ENCODE measurements at places on chromosomes 12 and 14.
A peak's percentile ranks its signal among the peaks of the same experiment; 100 is the strongest.

DNA sequence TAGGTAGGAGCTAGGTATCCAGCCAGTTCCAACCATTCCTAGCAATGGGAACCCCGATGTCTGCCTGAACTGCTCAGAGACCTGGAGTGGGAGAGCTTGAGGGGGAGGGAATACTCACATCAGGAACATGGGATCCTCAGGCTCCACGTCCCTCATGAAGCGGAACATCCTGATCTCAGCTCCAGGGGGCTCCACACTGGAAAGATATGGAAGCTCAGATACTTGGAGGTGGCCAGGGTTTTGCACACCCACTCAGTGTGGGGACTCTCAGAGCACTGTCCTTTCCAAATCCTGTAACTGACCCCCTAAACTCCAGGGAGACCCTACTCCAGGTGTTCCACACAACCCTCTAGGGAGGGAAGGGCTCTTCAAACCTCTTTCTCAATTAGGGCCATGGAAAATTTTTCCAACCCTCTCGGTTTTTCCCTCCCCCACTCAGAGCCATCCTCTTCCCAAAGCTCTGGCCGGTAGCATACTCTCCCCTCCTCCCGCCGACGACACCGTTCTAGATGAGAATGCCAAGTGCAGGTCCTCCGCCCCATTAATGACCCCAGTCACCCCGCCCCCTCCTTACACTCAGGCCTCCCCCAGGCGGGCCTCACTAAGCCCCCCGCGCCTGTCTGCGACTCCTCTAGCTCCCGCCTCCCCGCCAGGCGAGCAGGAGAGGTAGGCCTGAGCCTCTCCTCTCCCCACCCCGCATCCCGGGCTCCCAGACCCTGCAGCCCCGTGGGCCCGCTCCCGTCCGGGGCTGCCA is 597 bp downstream of the MLF2 start:
- DNase-seq, result no peak

GRCh38 chr12:56863789-56864188 is 70.4 kb downstream of the SDR9C7 start:
- no peak for DNase-seq

DNA sequence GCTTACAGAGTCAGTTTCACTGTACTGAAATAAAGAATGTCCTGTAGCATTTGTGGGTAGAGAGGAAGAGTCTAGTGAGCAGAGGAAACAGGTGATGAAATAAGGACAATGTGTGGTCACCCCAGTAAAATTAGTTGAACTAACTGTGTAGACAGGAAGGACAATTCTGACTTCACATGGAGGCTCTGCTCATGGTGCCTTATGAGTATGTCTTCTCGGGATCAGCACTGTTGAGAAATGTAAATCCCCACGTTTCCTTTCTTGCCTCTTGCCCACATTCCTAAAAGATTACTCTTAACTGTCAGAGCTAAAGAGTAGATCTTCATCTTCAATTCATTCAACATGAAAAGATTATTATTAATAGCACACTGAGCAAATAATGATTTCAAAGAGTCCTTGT is 113.2 kb upstream of the FLRT2 start:
- DNase-seq, result no peak

GRCh38 chr12:116525418-116526001 is 33.7 kb upstream of the MAP1LC3B2 start:
- no peak for DNase-seq

GRCh38 chr14:99272632-99272898 is 568 bp upstream of the BCL11B start:
- no peak for DNase-seq

GRCh38 chr12:58176296-58176869 is 235.0 kb downstream of the ATP23 start:
- DNase-seq, result peak; percentile 4
